ENCODE measurements at places on chromosomes 2 and 18.

DNA sequence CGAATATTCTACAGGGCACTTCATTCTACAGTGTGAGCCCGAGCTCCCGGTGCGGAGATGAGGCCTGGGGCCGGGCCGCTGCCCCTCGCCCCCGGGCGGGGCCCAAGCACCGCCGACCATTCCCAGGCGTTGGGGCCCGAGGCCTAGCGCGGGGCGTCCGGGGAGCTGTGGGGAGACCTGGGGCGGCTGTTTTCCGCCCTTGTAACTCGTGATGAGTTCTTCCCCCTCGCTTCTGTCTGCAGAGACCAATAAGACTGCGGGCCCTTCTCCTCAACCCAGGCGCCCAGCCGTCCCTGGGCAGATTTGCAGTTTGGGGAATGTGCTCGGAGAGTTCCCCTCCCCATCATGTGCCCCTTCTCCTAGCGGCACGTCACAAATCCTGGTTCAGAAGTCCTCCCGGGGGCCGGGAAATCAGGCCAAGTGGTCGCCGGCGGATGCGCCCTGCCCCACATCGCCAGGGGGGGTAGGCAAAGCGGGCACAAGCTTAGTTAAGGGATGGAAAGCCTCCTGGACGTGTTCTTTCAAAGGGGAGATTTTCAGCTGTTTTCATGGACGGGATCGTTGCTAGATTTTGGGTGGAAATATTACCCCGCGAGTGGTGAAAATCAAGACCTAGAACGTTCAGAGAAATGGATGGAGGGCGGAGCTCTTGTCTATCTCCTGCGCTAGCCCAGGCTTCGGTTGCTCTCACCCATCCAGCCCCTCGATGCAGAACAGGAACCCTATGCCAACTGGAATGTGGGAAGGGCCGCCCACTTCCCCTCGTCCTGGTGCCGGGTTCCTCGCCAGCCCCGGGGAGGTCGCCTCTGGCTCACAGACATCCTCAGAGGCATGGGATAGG is 18.8 kb upstream of the HAAO start:
- peak; percentile 12 for DNase-seq

- DNase-seq = no peak
These were observed 24.1 kb downstream of the TWIST2 start for GRCh38 chr2:238872026-238872425.

- DNase-seq = no peak
These were observed 53.8 kb downstream of the CYP27C1 start for GRCh38 chr2:127166231-127166860.

- DNase-seq = peak; percentile 28
These were observed 108.7 kb downstream of the UXS1 start for GRCh38 chr2:106085181-106085940.

DNA sequence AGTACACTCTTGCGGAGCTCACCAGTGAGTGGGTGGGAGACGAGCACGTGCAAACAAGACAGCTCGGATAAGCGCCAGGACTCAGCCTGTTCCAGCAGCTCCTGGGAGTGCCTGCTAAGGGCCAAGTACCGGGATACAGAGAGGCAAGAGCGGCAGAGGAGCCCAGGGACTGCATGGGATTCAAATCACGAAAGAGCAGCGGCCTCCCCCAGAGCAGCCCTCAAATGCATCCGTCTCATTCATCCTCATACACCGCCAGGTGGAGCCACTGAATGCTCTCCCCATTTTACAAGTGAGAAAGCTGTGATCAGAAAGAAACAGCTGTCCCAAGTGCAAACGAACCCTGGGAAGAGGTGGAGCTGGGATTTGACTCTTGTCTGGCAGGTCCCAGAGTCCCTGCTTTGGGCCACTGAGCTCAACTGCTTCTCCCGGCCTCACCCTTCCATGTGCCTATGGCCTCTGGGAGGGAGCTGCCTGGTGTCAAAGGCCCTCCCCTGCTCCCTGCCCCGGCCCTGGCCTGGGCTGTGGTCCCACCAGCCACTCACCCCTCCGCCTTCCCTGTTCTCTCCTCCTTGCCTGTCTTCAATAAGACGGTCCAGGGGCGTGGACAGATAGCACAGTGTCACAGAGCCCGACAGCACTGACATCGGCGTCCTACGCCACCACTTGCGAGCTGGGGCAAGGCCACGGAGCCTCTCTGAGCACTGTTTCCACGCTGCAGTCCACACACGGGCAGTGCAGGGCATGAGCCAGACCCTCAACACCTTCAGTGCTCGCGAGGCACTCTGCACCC is 72.8 kb upstream of the TAF1B start:
- peak; percentile 18 for DNase-seq

DNA sequence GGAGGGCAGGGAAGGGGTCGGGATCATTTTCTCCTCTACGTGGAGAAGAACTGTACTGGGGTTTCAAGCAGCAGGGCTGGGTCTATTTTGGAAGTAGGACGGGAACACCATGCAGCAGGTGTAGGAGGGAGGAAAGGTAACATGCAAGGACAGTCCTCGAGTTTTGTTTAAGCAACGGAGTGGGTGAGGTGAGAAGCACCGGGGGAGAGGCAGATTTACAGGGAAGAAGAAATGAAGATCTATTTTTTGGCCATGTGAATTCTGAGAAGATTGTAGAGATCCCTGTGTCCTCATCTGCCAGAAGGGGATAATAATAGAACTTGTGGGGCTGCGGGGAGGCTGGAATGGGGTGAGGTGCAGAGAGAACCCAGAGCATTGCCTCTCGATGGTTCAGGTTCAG is 85.6 kb downstream of the INPP5D start:
- no peak for DNase-seq

DNA sequence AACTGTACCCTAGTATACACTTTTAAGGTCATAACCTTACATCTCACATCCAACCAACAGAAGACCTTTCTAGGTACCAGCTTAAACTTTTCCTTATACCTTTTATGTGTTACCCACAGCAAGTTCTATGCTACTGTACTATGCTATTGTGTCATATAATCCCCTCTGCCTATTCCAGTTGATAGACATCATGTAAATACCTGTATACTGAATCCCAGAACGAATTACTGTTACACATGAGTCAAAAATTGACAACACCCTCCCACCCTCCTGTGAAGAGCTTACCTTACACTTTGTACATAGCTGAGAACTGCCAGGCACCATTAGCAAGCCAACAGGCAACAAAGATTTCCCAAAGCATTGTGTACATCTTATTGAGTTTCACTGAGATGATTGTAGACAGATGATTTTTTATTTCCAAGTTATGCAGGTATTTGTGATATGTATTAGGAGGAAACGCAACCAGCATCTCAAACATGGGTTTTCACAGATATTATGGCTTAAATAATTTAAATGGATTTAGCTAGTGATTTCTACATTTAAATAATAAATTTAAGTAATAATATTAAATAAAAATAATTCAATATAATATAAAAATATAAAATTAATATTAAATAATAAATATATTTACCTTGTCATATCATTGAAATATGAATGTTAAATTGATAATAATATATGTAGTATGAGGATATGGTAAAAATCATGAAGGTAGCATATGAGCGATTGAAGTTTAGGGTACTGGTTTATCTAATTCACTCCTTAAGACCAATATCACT is 43.0 kb upstream of the ANKRD44 start:
- no peak for DNase-seq

GRCh38 chr2:31324016-31324633 is 90.2 kb downstream of the EHD3 start:
- no peak for DNase-seq

GRCh38 chr2:117949806-117950205 is 64.1 kb downstream of the CCDC93 start:
- DNase-seq = no peak

- no peak for DNase-seq
These were observed 482.7 kb downstream of the RIT2 start for GRCh38 chr18:42632801-42633200.

- DNase-seq = no peak
These were observed 78.5 kb downstream of the TANC1 start for GRCh38 chr2:159046966-159047365.

GRCh38 chr2:98297817-98298682 is 48.2 kb upstream of the CNGA3 start:
- DNase-seq = no peak

- DNase-seq = no peak
These were observed 4.2 kb upstream of the WDFY1 start for GRCh38 chr2:223949241-223949840.

DNA sequence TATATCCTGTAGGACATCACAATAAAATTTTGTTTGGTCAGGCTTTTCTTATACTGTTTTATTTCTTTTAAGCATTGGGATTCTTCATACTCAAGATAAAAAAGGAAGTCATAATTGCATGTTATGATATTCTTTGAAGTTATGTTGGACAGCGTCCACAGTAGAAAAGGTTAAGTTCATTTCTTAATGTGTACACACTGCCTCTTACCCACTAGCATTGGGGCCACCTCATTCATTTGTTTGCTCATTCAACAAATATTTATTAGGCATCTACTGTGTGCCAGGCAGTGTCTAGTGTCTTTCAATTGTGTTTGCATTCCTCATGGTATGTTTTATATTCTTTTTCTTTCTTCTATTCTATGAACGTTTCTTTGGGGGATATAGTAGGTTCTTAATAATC is 70.2 kb downstream of the PTPRM start:
- no peak for DNase-seq

GRCh38 chr18:61360404-61361383 is 27.5 kb downstream of the CDH20 start:
- no peak for DNase-seq

DNA sequence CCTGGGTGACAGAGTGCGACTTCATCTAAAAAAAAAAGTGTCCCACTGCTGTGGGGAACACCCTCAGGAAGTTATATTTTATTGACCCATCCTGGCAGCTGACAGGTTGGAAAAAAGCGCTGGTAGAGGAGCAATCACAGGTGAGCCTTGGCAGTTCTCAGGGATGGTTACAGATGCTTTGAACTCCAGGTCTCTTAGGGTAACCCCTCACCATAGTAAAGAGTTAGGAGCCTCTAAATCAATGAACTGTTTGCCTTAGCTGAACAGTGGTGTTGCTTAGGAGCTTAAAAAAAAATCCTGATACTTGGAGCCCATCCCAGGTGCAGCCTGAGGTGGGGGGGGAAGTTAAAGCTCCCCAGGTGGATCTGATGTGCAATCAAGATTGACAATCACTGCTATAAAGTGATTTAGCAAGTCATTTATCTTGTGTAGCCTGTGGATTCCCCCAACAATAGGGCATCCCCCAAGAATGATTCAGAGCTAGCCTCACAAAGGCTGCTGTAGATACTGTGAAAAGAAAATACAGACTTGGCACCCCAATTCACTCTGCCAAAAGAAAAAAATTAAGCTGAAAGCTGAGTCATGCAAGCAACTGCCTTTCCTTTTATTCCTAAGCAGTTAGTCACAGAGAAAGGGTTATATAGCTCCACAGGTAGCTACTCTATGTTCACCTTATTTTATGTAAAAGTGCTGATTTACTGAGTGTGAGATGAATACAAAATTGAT is 14.8 kb downstream of the SLC16A14 start:
- no peak for DNase-seq

DNA sequence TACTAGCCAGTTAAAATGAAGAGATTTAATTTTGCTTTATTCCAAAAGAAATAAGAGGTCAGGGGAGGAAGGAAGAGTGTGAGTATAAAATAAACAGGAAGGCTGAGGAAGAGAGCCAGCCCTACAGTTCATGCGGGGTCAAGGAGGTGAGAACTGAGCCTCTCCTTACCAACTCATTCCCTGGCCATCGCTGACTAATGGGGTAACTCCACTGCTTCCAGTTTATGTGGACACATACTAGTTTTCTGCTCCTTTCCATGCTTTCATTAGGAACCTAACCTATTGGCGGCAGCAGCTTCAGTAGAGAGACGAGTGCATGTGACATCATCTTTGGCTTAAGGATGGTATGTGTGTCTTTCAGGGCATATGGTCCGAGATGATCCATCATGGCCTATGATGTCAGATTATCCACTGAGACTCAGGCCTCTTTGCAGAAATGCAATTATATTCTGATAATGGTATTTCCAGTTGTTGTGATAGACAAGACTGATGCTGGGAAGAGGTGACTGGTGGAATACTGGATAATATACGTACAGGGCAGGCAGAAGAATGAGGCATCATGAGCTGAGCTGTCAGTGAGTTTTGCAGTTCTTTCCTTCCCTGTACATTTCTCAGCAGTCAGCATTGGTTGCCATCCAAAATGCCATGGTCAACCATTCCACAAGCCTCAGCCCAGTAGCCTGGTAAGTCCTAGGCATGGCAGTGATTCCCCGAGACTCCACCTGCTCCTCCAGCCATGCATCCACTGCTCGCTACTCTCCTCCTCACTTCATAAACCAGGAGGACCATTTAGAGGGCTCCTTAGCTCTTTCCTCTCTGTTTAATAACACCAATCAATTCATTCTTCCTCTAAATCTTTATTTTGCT is 184.6 kb upstream of the OSR1 start:
- DNase-seq = no peak

DNA sequence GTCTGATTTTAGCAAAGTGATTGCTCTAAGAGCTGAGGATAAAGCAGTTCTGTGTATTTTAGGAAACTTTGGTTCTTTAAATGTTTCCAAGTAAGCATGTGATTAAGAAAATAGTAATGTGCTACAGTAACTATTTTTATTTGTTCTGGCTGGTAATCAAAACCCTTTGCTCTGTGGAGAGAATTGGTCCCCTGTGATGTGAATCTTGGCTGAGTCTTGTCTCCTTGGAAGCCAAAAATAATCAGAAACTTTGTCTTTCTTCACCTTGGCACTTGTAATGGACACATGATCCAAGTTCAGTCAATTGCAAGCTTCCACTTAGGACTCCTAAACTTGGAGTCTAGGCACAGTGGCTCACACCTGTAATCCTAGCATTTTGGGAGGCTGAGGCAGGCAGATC is 422.7 kb upstream of the CDH20 start:
- no peak for DNase-seq

- no peak for DNase-seq
These were observed 91.5 kb upstream of the NRP2 start for GRCh38 chr2:205590759-205591158.

- DNase-seq = no peak
These were observed 330.4 kb downstream of the LPIN1 start for GRCh38 chr2:12076810-12077209.

Measured in T-helper 22 cell (primary cell).